ENCODE measurements at places on chromosomes 16 and 17.

GRCh38 chr16:24764916-24765315, 35.5 kb downstream of the TNRC6A start:
- DNase-seq = no peak

DNA sequence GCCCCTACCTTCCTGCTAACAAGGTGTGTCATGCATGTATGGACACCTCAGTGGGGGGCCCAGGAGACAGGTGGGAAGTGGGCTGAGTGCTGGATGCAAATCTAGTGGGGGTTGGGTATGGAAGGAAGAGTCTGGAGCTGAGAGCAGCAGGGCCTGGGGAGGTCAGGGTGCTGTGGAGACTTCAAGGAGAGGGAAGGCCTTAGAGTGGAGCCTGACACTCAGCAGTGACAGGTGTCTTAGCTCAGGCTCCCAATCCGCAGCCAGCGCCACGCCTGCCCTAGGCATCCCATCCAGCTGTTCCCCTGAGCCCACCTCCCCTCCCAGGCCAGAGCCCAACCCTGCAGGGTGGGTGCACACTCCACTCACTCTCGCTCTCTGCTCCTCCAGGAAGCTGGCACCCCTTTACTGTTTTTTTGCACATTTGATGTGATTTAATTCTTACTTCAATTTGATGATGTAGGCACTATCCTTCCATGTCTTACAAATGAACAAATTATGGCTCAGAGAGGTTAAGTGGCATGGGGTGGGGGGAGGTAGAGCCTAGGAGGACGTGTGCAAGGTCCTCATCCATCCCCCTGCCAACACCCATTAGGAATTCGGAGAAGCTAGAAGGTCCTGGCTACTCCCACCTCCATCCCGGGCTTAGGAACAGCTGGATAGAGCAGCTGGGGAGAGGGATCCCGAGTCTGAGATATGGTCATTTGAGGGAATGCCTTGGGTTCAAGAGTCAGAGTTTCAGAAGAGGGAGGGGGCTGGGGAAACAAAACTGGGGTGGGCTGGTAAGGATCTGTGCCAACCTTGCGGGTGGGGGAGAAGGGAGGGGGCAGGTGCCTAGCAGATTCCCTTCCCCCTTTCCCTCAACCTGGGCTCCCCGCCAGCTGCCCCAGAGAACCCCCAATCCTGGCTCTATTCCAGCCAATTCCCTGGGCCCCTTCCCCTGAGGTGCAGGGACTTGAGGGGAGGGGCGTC, 2.1 kb downstream of the FAM171A2 start:
- DNase-seq = no peak

DNA sequence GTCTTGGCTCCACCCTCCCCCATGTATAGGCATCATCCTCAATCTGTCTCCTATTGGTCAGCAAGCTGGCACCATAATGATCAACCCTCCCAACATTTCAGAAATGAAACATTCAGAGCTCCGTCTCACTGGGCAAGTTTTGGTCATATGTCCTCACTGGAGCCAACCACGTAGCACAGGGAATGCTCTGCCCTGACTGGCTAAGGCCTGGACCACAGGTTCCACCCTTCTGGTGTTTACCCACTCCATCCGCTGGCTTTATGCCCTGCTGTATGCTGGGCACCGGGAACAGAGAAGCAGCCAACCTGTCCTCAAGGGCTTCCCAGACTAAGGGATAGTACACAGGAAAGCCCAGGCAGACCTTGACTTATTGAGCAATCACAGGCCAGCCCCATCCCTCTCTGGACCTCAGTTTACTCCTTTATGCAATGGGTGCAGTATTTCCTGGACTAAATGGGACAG, 20.5 kb downstream of the MYO15A start:
- DNase-seq = peak; percentile 36

GRCh38 chr17:57999496-58000017, 7.5 kb downstream of the SRSF1 start:
- DNase-seq = peak; percentile 68

DNA sequence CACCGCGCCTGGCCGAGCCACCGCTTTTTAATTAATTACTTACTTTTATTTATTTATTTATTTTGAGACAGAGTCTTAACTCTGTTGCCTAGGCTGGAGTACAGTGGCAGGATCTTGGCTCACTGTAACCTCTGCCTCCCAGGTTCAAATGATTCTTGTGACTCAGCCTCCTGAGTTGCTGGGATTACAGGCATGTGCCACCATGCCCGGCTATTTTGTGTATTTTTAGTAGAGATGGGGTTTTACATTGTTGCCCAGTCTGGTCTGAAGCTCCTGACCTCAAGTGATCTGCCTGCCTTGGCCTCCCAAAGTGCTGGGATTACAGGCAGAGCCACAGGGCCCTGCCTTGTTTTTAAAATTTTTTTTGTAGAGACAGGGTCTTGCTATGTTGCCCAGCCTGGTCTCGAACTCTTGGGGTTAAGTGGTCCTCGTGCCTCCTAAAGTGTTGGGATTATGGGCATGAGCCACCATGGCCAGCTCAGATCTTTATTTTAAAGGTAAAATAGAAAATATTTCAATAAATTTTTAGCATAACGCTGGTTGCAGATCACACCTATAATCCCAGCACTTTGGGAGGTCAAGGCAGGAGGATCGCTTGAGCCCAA, 18.3 kb upstream of the NUDT16L1 start:
- DNase-seq = no peak

DNA sequence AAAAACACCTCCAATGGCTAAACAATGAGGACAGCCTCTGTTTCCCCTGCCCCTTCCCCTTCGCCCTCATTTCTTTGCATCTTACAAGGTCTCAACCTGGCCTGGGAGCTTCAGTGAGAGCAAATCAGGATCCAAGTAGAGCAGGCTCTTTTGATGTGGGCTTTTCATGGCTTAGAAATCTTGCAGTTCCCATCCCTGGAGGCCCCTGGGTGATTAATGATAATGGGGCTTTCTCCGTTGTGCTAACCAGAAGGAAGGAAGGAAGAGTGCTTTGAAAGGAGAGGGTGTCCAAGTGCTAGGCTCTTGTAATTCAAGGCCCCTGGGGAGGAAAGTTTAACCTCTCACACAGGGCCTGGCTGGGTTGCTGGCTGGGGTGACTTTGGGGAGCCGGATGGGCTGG, 18.5 kb upstream of the IRX3 start:
- DNase-seq = no peak

- DNase-seq = no peak
Measured at GRCh38 chr16:84041881-84042280, 714 bp downstream of the SLC38A8 start.

- DNase-seq = peak; percentile 49
Measured at GRCh38 chr17:62627904-62628633, 599 bp downstream of the MRC2 start.

DNA sequence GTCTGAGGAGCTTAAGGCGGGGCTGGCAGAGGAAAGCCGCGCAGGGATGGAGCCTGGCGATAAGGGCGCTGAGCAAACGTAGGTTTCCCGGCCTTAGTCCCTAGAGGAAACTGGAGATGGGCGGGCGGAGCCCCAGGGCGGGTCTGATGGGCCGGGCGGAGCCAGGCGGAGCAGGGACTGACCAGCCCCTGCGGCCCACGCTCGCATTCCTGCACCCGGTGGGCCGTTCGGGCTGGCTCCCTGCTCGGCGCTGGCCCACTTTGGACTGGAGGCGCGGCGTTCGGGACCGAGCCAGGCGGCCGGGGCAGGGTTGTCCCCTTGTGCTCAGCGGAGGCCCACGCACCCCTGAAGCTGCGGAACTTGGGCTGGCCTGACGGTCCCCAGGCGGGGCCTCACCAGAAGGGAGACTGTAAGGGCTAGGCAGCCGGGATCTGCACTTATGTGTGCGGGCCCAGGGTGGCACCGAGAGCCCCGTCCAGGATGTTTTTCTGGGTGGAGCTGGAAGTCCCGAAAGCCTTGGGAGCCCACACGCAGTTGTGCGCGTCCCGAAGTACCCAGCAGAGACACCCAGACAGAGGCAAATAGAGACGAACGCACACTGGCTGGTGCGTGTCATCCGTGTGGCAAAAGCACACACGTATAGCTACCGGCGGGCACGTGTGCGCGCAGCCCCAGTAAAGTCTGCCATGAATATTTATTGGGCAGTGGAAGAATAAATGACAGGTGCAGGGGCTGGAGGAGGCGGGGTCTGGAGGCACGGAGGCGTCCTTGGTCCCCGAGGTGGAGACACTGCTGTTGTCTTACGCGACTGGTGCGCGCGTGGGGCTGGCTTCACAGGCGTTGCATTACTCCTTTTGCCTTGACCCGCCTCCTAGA, 1.4 kb downstream of the PYDC1 start:
- no peak for DNase-seq

- no peak for DNase-seq
Measured at GRCh38 chr16:76176153-76176552, 101.0 kb upstream of the CNTNAP4 start.

DNA sequence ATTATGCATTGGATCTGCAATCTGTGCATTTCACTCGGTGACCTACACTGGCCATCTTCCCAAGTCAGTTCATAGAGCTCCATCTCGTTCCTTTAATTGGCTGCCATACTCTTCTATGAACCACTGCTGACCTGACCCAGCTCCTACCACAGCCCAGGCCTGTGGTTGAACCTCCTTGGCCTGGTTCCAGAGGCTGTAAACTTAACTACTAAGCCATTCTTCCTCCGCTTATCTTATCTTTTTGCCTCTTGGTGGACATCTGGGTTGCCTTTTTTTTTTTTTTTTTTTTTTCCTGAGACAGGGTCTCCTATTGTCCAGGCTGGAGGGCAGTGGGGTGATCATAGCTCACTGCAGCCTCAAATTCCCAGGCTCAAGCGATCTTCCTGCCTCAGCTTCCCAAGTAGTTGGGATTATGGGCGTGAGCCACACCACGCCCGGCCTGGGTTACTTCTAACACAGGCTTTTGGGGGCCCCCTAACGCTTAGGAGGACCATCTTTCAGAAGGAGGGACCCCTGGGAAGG, 18.3 kb downstream of the COQ7 start:
- DNase-seq = no peak

DNA sequence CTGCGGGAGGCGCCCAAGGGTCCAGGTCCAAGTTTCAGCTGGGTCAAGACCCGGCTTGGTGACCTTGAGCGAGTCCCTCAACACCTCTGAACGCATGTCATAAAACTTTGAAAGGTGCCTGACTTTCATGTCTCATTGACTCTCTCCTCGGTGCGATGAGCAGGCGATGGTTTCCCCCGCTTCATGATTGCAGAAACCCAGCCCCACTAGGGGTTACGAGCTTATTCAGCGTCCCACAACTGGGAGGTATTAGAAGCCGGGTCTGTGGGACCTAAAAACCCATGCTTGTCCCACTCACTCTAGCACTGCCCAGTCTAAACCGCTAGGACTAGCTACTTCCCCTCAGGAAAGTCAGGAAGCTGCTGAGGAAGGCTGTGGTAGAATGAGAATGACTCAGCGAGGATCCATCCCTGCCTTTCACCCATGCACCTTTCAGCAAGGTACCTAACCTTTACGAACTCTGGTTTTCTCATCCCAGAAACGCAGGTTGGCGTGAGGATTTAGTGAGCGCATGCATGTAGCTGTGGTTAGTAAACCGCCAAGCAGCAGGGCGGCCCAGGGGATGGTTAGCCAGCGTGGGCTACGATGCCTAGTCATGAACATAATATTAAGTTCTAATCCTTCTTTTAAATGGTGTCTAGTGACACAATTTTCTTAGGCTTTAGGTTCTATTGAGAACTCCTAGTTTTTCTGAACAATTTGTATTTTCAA, 26.2 kb upstream of the RFFL start:
- no peak for DNase-seq

DNA sequence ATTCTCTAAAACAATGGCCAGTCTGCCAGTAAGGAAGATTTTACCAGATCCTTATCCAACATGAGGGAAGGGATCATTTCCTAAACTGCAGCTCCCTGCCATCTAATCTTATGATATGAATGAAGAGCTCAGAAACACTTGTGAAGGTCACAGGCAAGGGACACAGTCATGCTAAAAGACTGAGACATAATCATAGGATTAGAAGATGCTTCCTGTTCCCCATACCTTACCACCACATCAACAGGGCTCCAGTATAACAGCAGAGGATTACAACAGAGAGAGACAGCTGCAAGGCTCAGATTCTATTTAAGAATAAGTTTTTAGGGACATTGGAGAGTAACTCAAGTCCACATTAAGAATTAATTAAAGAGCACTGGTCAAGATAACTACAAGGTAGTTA, 93.3 kb downstream of the BRIP1 start:
- DNase-seq = no peak

DNA sequence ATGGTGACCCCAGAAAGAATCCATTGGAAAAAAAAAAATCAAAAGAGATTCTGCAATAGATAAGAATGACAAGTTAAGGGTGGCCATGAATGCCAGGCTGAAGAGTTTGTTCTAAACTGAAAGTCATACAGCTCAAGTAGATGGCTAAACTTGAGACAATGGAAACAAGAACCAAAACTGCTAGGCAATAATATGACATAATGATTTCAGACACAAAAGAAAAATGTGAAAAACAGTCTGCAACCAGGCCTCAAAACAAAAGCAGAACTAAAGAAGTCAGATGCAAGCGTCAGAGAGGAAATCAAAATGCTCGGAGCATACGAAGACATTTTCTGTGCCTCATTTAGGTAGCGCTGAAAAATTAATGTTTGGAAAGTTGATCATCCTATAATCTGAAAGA, 54.4 kb upstream of the YPEL2 start:
- DNase-seq = no peak

GRCh38 chr16:68252383-68252782, 7.2 kb downstream of the PLA2G15 start:
- no peak for DNase-seq

GRCh38 chr16:85454171-85454872, 158.8 kb upstream of the GSE1 start:
- DNase-seq = no peak

GRCh38 chr16:89722392-89723278, 1.3 kb downstream of the ZNF276 start:
- DNase-seq = peak; percentile 26

GRCh38 chr17:67148352-67148751, 96.6 kb downstream of the HELZ start:
- no peak for DNase-seq

DNA sequence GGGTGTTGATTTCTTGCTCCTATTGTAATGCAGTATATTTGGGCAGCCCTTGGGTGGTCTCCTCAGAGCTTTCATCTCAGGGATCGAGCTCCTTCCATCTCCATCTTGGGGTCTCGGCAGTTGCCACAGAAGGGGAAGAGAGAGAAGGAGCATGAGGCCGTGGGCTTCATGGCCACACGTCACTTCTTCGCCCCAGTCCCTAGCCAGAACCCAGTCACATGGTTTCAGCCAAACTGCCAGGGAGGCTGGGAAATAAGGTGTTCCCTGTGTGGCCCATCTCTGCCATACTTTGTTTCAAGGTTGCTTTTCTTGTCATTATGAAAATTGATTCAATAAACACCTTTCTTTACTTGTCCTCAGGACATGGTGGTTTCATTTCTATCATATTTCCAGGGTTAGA, 68.4 kb upstream of the NKD1 start:
- no peak for DNase-seq
